ENCODE measurements at places on chromosomes 5 and 9.

DNA sequence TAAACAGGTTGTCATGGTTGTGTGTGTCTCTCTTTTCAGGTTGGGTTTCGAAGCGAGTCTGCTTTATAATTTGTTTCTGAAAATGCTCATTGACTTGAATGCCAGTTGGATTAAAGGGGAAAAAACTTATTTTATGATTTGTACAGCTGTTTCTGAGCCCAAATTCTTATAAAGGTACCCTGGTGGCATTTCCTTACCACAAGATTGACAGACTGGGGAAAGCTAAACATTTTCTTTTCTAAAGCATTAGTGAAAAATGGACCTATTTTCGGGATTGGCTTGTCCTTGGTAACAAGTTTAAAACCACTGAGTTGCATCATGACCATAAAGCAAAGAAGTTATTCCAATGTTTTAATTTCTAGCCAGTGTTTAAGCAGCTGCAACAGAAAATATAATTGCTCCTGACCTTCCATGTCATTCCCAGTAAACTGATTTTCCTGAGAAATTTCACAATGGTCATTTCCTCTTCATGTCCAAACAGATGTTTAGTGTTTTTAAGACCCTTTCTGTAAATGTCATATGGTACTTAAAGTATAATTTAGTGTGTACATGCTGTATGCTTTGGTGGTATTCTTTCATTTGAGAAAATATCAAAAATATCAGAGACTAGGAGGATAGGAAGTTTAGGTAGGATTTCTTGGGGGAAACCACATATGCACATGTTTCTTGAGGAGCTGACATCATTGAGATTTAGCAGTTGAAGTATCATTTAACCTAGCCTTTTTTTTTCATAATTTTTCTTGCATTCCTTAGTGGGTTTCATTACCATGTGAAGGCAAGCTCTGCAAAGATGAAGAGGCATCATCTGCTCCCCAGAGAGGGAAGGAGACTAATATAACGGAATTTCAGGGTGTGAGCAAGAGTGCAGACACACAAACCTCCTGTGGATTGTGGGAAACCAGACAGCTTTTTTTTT, 667.1 kb upstream of the RGMB start:
- DNase-seq, result no peak

- DNase-seq, result peak; percentile 72
Observed at GRCh38 chr9:134601764-134602163, 39.8 kb upstream of the COL5A1 start.

DNA sequence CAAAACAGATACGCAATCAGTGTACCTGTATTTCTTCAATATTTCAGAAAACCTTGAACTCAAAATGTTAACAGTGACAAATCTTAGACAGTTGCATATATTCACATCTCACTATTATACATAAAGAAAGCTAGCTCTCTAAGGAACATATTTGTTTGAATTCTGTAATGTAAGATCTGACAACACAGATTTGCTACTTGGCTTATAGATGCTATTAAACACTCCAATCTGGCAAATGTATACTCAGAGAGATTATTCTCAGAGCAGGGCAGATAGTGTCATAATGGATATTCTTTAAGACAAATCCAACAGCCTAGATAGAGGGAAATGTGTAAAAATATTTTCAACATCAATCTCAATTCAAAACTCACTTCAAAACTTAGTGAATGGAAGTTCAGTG, 794.5 kb upstream of the CDH9 start:
- DNase-seq, result no peak

DNA sequence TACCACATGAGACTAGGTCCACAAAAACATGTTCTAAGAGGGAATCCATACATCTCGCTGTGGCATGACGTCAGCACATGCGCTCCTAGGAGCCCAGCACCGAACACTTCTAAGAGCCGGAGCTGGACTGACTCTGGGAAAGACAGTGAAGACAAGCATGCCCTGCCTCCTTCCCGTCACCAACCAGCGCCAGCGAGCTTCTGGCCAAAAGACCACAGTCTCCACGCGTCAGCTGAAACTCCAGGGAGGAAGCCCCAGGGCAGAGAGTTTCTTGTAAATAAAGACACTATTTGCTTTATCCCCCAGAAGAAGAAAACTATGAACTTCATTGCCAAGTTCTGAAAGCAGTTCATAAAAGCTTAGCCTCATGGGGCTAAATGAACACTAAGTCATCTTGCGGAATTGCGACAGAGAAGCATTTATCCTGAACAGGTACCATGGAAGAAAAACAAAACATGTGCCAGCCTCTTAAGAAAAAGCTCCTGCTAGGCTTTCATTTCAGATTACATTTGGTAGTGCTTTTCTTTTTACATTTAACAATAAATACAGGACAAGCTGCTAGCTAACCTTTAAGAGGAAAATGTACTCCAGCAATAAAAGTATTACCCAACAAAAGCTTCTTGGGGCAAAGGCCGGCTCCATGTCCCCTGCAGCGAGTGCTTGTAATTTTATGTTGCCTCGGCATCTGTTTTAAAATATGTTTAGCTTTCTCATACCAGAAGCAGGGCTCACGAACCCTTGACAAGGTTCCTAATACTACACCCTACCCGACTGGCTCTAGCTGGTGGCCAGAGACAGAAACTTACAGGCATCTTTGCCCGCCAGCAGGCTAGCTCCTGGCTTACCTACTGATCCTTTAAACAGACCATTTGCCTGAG, 96.5 kb downstream of the PRRT1B start:
- DNase-seq, result peak; percentile 20

GRCh38 chr5:160310552-160311295, 1.6 kb downstream of the CCNJL start:
- no peak for DNase-seq

- DNase-seq, result no peak
Observed at GRCh38 chr5:59421986-59422941, 471.3 kb downstream of the PDE4D start.

GRCh38 chr5:106877881-106878280, 792.9 kb downstream of the EFNA5 start:
- no peak for DNase-seq

DNA sequence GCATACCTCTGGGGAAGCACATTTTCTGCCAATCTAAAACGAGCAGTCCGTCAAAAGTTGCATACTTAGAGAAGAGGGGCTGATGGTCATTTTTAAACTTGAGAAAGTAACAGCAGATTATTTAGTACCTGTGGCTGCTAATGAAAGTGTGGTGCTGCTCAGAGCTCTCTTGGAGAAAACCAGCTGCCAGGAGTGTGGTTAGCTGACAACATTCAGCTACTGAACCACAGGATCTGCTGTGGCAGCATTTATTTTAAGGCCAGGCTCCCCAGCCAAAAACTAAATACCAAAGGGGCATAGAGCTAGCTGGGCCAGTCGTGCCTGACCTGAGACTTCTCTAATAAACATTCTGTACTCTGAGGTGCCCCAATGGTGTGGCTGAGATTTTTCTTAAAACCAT, 203.6 kb downstream of the EDIL3 start:
- peak; percentile 27 for DNase-seq

GRCh38 chr9:13213337-13213736, 66.2 kb downstream of the MPDZ start:
- peak; percentile 51 for DNase-seq

GRCh38 chr5:112995764-112996618, 19.4 kb downstream of the DCP2 start:
- peak; percentile 57 for DNase-seq

DNA sequence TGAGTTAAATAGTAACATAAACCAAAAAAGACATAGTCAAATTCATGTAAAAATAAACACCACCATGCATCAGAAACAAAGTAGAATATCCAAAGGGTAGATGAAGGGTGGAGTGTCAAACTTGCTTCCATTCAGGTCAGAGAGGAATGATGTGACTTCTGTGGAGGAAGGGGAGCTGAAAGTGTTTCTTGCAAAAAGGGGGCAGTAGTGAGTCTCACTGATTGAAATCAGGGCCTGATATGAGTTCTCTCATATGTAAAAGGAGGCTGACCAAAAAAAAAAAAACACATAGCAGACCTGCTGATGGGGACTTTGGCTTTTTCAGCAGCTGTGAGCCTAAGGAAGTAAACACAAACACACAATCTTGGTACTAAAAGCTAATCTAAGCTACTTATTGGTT, 38.8 kb upstream of the RGMB start:
- no peak for DNase-seq

GRCh38 chr9:131404987-131405386, 11.1 kb downstream of the PRRC2B start:
- no peak for DNase-seq

- peak; percentile 94 for DNase-seq
Observed at GRCh38 chr5:53249529-53250200, 140.1 kb upstream of the MOCS2 start.

GRCh38 chr5:145983446-145983845, 47.1 kb downstream of the SH3RF2 start:
- DNase-seq, result no peak

GRCh38 chr5:78300464-78301045, 6.1 kb upstream of the AP3B1 start:
- no peak for DNase-seq

GRCh38 chr5:113759505-113759904, 246.0 kb downstream of the YTHDC2 start:
- DNase-seq, result no peak

DNA sequence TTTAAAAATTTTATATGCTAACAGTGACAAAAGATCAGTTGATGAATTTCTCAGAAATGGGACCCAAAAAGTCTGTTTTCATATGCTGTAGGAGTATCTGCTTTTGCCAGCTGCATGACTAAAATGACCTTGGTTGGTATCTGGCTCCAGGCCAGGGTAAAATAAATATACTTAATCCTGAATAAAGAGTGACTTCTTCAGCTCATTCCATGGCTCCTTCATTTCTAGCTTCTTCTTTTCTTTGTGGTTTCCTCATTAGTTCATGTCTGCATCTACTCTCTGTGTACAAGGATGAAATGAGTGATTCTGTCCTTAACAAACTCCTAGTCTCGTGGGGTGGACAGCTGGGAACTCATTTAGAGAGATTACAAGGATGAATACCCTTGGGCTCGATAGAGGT, 36.0 kb downstream of the RCL1 start:
- peak; percentile 75 for DNase-seq

DNA sequence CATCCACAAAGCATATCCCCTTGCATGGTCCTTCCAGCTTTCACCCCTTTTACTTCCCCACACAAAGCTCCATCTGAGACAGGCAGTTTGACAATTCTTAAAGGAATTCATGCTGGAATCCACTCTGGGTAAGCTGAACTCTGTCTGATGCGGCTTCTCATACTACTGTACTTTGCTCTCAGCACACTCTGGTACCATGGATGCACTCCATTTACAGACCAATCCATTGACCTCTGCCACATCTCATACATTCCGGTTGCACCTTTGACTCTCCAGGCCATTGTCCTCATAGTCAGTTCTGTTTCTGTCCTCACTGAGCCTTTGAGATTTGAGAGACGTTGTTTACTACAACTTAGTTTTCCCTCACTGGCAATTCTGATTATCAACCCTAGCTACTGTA, 12.2 kb downstream of the SPATA9 start:
- DNase-seq, result no peak

GRCh38 chr9:99736291-99736690, 85.4 kb upstream of the NR4A3 start:
- no peak for DNase-seq

- no peak for DNase-seq
Observed at GRCh38 chr5:172571413-172571812, 69.7 kb upstream of the NEURL1B start.

DNA sequence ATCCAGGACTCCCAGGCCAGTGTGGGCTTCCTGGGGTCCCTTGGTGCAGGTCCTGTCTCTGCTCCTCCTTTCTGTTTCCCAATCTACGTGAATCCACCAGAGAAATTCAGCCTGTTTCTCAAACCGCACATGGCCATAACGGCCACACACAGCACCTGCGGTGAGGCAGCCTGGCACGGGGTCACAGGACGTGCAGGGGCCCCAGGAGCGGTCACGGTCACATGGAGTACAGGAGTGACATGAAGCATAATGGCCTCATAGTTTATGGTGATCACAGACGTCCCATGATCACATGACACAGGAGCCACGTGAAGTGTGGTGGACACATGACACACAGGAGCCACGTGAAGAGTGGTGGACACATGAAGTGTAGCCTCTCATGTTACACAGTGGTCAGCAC, 248.5 kb upstream of the IRX4 start:
- DNase-seq, result no peak

- DNase-seq, result no peak
Observed at GRCh38 chr5:97986069-97986468, 787.4 kb upstream of the RGMB start.

DNA sequence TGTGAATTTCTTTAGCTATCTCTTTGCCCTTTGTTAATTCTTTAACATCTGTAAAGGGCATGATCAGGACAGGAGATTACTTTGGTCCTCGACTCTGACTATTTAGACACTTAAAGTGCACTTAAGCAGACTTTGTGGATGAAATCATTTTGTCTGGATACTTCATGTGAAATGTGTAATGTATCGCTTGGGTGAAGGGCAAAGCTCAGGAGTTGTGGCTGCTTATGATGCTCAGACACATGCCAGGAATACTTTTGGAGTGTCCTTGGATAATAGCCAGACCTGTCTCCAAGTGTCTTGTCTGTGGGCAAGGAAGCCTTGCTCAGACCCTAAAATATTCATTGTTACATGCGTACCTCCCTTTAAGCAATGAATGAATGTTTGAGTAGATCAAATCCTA, 87.8 kb downstream of the RAI14 start:
- peak; percentile 98 for DNase-seq

GRCh38 chr9:34098307-34098706, 28.2 kb downstream of the DCAF12 start:
- no peak for DNase-seq

DNA sequence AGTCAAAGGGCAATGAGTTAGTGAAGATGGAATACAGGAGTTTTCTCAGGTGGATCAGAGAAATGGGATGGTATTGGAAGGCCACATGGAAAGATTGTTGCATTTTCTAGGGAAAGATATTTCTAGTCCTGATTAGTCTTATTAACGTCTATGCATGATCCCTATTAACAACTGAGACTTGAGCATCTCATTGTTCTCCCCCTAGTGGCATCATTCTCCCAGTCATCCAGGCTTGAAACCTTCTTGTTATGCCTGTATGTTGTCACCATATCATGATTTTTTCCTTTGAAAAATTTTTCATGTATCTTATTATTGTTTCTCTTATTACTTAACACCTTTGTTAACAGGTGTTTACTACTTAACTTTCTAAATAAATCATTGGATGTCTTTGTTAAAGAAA, 34.4 kb downstream of the KIF2A start:
- no peak for DNase-seq

DNA sequence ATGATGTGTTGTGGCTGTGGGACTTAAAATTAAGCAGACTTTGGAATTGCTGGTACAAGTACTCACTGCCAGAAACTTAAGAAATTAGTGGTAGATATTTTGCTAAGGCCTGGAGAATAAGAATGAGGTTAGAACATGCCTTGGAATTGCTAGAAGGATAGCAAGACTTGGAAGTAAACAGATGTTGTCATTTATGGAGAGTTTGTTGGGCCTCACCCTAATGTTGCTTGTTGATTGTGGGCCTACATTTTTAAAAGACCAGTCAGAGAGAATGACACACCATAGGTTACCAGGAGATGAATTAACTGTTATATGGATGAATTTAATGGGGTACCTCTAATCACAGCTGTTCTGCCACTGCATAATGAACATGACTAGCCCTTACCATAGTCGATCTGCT, 120.1 kb upstream of the GAS1 start:
- DNase-seq, result peak; percentile 61

GRCh38 chr5:140423609-140424008, 22.0 kb downstream of the ANKHD1 start:
- no peak for DNase-seq

All from amniotic epithelial cell (primary cell).